Esophagus muscularis mucosa (tissue), 4 donors: ENCODE measurements at places on chromosomes 16 and 17. TPM values are rescaled to one million over a fixed set of nuclear protein-coding genes. Genes with fewer than 3 reads are reported as not detected.

IGFALS gene
- total RNA-seq: 0.75 TPM

RDM1 gene
- total RNA-seq: not detected

KCNJ18 gene
- not detected for total RNA-seq

CSNK1D gene
- total RNA-seq: 65.5 TPM

DNA sequence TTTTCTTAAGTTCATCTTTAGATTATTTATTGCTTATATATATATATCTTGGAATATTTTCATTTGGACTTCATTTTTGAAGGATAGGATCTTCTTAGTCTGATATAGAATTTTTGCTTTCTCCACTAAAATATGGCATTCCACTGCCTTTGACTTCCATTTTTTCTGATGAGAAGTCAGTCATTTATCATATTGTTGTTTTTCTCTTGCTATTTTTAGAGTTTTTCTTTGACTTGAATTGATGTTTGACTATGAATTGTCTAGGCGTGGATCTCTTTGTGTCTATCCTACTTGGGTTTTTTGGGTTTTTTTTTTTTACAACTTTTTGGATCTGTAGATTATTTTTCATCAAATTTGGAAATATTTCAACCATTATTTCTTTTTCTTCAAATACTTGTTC lies 67.7 kb downstream of the NLK start:
- H3K4me3 ChIP-seq: no peak overlapping the region
- no peaks in the 10 kb centered on the region for H3K27me3 ChIP-seq
- no peak overlapping the region for H3K27ac ChIP-seq
- H3K36me3 ChIP-seq: no peaks in the 10 kb centered on the region
- H3K4me1 ChIP-seq: peaks cover 16% of the 10 kb centered on the region

DNA sequence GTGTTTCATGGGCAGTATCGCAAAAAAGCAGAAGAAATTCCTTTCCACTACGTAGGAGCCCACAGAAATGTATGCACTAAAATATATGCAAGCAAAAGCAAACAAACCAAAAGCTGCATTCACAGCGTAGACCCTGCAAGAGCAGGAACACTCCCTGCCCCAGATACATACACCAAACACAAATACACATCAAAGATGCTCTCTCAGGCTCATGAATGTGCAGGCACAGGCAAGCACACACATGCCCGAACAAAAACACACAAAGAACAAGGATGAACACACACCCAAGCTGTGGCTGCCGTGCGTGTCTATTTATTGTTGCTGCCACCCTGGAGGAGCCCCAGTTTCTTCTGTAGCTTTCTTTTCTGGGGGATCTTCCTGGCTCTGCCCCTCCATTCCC lies 1.7 kb downstream of the NUPR1 start:
- H3K4me3 ChIP-seq: peak overlapping the region; percentile 67
- H3K27ac ChIP-seq: peak overlapping the region; percentile 93
- no peak for DNase-seq
- H3K27me3 ChIP-seq: no peaks in the 10 kb centered on the region
- peaks cover 63% of the 10 kb centered on the region for H3K4me1 ChIP-seq

GRCh38 chr17:43020789-43021740 lies 1.1 kb downstream of the VAT1 start:
- H3K36me3 ChIP-seq: peaks cover 6% of the 10 kb centered on the region
- peak overlapping the region; percentile 88 for H3K27ac ChIP-seq
- peaks cover 63% of the 10 kb centered on the region for H3K4me1 ChIP-seq
- peak; percentile 96 for DNase-seq

GRCh38 chr17:58829172-58829637 lies 73.6 kb downstream of the PPM1E start:
- no peak for DNase-seq
- no peak overlapping the region for H3K4me3 ChIP-seq
- no peaks in the 10 kb centered on the region for H3K4me1 ChIP-seq
- H3K36me3 ChIP-seq: no peaks in the 10 kb centered on the region
- H3K27ac ChIP-seq: no peak overlapping the region

DNA sequence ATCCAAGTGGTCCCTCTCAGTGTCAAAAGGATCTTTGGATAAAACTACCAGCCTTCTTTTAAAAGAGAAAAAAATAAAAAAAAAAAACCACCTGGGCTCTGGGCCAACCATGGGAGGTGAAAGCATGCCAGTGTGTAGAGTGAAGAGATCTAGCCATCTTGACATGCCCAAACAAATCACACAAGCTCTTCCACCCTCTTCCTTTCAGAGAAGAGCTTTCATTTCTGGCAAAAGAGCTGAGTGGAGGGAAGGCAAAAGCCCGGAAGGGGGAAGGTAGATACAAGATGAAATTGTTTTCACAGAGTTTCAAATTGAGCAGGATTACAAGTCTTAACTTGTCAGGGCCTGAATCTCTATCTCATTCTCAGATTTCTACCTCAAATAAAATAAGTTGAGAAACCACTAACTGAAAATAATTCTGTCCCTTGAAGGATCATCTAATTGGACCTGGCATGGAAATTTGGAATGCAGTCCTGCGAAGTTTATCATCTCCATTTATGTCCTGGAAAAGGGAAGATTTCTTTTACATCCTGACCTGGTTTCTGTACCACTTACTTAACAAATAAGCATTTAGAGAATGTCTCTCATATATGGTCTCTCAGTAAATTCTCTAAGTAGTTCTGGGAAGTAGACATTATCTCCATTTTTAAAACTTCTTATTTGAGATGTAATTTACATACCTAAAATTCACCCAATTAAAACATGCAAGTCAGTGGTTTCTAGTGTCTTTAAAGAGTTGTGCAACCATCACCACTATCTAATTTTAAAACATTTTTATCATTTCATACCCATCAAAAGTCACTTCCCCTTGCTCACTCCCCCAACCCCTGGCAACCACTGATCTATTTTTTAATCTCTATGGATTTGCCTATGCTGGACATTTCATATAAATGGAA lies 93.7 kb downstream of the TANGO6 start:
- H3K27ac ChIP-seq: no peak overlapping the region
- H3K27me3 ChIP-seq: no peaks in the 10 kb centered on the region
- DNase-seq: no peak
- H3K4me3 ChIP-seq: no peak overlapping the region

DNA sequence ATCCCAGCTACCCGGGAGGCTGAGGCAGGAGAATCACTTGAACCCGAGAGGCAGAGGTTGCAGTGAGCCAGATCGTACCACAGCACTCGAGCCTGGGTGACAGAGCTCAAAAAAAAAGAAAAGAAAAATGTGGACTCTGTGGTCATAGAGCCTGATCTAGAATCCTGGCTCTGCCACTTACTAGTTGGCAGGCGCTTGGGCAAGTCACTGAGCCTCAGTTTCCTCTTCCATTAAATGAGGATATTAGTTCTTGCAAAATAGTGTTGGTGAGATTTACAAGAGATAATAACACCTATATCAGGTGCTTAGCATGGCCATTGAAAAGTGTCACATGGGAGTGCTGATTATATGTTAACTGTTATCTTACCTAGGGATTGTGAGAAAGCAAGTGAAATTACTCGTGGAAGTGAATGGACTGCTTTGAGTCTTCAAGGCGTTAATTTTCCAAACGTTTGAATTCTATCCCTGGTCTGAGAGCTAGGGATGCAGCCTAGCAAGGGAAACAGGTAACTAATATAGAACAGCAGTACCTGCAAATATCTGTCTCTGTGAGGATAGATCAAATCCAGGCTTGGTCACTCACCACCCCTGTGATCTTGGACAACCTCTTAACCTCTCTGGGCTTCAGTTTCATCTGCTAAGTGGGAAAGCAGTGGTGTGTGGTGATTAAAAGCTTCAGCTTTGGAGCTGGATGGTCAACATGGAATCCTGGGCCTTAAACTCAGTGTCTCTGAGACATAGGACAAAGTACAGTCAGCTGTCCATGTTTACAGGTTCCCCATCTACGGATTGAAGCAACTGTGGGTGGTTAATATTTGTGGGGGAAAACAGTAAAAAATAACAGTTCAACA lies 953 bp upstream of the NSMCE1 start:
- peak overlapping the region; percentile 87 for H3K27ac ChIP-seq
- peak overlapping the region; percentile 85 for H3K4me3 ChIP-seq
- DNase-seq: peak; percentile 37
- H3K4me1 ChIP-seq: peaks cover 26% of the 10 kb centered on the region
- no peaks in the 10 kb centered on the region for H3K36me3 ChIP-seq

DNA sequence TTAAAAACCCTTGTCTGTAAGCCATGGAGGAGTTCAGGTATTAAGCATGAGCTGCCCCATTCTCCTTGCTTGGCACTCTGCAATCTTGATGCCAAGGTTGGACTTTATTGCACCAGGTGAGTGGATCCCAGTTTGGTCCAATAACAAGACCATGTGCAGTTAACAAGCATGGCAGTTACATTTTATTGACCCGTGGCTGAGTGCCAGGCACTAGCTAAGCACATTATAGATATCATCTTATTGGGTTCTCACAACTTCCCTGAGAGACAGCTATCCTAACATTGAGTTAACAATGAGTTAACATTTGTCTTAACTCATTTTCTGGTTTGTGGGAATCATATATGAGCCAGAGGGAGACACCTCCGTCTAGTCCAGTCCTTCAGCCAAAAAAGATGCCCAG lies 21.8 kb downstream of the LYRM9 start:
- no peaks in the 10 kb centered on the region for H3K4me1 ChIP-seq
- H3K27ac ChIP-seq: no peak overlapping the region
- no peaks in the 10 kb centered on the region for H3K27me3 ChIP-seq
